CD8-positive, alpha-beta memory T cell (primary cell): ENCODE measurements at places on chromosomes 12 and 14. TPM values are rescaled to one million over a fixed set of nuclear protein-coding genes. Genes with fewer than 3 reads are reported as not detected.

DNA sequence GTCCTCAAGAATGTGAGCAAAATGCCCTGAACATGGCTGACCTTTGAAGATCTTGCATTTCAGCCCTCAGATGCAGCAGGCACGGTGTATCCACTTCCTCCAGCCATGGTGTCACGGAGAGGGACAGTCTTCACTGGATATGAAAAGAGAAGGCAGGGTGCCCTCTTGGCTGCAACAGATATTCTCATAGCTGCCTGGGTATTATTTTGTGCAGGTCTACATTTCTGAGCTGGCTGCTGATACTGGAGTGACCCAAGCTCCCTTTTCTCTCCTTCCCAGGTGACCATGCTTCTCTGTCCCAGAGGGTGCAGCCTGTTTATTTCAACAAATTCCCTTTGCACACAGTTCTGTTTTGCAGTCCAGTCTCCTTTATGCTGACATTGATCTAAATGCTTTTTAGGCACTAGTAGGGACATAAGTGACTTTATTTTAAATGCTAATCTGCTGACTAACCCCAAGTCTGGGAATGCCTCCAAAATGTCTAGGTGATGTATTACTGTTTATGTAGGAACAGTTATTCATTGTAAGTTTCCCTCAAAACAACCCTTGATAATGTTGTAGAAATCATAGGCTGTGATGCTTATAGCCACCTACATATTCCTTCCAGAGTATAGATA lies 17.4 kb upstream of the PYGL start:
- no peak for DNase-seq
- no peaks in the 10 kb centered on the region for H3K27me3 ChIP-seq
- no peak overlapping the region for H3K4me3 ChIP-seq
- H3K4me1 ChIP-seq = no peaks in the 10 kb centered on the region
- H3K36me3 ChIP-seq = no peaks in the 10 kb centered on the region

- H3K27ac ChIP-seq = no peak overlapping the region
- no peak overlapping the region for H3K4me3 ChIP-seq
- H3K36me3 ChIP-seq = no peaks in the 10 kb centered on the region
- no peak for DNase-seq
- no peaks in the 10 kb centered on the region for H3K27me3 ChIP-seq
These were observed 2.1 kb upstream of the TRMT61A start for GRCh38 chr14:103526914-103527248.

DNA sequence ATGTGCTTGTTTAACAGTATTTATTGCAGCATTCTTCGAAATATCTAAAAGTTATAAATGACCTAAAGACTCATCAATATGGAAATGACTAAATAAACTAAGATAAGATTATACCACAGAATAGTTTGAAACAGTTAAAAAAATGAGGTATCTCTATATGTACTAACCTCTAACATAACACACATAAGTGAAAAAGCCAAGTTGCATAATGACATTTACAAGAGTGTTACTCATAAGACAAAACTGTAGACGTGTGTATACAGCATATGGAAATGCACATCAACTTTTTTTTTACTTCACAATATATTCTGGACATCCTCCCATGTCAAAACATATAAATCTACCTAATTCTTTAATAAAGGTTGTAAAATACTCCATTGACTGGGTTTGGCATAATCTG lies 22.8 kb downstream of the CPM start:
- H3K4me1 ChIP-seq = no peaks in the 10 kb centered on the region
- no peak overlapping the region for H3K27ac ChIP-seq
- H3K36me3 ChIP-seq = no peaks in the 10 kb centered on the region
- DNase-seq = no peak

DNA sequence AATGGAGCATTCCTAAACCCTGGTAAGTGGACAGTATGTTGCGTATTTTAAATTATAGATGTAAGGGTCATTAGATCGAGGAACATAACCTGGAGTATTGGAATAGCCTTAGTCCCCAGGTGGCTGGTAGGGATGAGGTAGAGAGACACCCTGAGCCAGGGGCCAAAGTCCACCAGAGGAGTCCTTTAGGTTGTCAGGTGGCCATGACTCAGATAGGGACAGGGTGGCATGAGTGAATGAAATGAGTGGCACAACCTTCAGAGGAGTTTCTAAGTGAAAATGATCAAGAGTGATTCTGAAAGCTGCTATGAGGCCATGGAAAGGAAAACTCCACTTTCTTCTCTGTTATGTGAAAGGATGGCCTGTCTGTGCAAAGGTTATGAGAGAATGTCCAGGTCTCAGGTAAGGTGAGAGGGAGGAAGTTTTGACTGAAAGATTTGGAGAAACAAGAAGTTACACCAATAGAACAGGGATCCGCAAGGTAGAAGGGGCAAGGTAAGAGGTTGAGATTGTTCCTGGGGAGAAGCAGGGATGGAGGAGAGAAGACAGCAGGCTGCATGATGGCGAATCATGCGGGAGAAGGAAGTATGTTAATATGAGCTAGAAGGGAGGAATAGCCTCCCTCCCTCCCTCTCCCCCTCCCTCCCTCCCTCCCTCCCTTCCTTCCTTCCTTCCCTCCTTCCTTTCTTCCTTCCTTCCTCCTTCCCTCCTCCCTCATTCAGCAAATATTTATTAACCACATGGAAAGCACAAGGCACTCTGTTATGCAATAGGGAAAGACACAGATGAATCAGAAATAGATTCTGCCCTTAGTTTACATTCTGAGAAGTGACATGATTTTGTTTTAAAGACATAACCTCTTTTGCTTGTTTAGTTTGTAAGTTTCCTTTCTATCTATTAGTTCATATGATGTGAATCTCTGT lies 14.0 kb upstream of the RIPK3 start:
- H3K36me3 ChIP-seq = no peaks in the 10 kb centered on the region
- no peak overlapping the region for H3K27ac ChIP-seq
- H3K27me3 ChIP-seq = peaks cover 3% of the 10 kb centered on the region
- no peak overlapping the region for H3K4me3 ChIP-seq

DNA sequence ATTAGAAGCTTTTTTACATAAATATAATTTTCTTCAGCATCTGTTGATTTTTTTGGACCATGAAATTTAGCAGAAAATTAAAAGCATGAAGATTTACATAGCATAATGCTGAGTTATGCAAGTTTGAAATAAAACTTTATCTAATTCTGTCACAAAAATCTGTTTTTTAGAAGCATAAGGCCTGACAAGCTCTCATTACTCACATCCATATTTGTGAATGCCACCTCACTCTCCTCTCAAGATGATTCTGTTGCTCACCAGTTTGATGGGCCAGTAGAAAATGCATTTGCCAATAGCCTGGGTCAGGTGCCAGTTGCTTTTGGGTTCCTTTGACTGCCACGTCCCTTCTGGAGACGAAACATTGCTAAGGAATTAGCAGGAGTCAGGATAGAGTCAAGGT lies 181.5 kb upstream of the ATP2B1 start:
- no peak overlapping the region for H3K4me3 ChIP-seq
- no peak for DNase-seq
- no peaks in the 10 kb centered on the region for H3K27me3 ChIP-seq
- H3K4me1 ChIP-seq = peaks cover 4% of the 10 kb centered on the region
- H3K36me3 ChIP-seq = no peaks in the 10 kb centered on the region

DNA sequence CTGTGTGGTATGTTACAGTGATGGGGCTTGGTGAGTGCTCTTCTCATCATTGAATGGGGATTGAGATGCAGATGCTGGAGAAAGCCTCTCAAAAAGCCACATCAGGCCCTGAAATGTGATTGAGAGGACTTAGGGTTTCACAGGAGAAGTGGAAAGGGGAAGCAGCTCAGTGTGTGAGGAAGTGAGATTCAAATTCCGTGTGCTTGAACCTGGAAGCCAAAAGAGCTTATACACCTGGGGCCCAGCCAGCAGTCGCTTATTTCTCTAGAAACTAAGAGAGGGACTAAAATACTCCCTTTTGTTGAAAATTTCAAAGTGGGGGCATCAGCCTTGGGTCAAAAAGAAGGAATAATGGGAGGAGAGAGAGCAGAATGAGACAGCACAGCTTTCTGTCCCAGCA lies 39.1 kb upstream of the GZMB start:
- DNase-seq = no peak
- peak overlapping the region; percentile 38 for H3K4me3 ChIP-seq
- no peak overlapping the region for H3K27ac ChIP-seq
- no peaks in the 10 kb centered on the region for H3K27me3 ChIP-seq

OVCH1 gene
- total RNA-seq = not detected

DNA sequence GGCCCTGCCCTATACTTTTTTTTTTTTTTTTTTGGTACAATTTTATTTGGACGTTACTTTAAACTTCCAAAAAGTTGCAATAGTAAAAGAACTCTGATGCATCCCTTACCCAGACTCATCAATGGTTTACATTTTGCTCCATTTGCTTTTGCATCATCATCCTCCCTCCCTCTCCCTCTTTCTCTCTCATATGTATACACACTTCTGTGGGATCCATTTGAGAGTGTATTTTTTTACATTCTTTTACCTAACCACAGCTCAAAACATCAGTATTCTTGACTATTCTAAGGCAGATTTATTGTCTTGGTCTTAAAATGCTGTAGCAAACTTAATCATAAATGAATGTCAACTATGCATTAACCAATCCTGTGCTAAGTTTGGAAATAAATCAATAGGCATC lies 111.6 kb downstream of the PRICKLE1 start:
- no peaks in the 10 kb centered on the region for H3K36me3 ChIP-seq
- H3K27ac ChIP-seq = no peak overlapping the region
- DNase-seq = no peak
- H3K4me1 ChIP-seq = peaks cover 4% of the 10 kb centered on the region
- H3K4me3 ChIP-seq = no peak overlapping the region
- peaks cover 12% of the 10 kb centered on the region for H3K27me3 ChIP-seq

GRCh38 chr14:73142216-73142615 lies 5.9 kb downstream of the PSEN1 start:
- no peaks in the 10 kb centered on the region for H3K36me3 ChIP-seq
- no peak for DNase-seq
- H3K27me3 ChIP-seq = no peaks in the 10 kb centered on the region
- H3K4me3 ChIP-seq = no peak overlapping the region
- H3K4me1 ChIP-seq = peaks cover 13% of the 10 kb centered on the region

DNA sequence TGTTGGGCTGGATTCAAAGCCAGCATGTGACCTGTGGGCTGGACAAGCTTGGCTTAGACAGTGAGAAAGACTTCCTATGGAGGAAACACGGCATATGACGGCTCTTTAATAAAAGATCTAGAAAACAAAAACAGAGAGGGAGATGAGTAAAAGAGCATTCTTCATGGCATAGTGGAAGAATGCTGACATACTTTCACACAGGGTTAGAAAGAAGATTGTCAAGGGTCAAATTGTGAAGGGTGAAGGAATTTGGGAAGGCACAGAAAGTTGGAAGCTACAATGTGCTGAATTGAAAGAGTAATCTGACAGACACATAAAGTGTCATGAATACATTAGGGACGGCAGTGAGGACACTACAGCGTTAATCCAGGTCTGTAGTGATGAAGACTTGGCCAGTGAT lies 63.4 kb downstream of the GALNT4 start:
- H3K4me3 ChIP-seq = no peak overlapping the region
- H3K27me3 ChIP-seq = no peaks in the 10 kb centered on the region
- no peaks in the 10 kb centered on the region for H3K36me3 ChIP-seq
- DNase-seq = no peak

- H3K27ac ChIP-seq = no peak overlapping the region
These were observed 133.8 kb upstream of the MGAT4C start for GRCh38 chr12:86389949-86390348.

RNF212B gene
- not detected for total RNA-seq

DNA sequence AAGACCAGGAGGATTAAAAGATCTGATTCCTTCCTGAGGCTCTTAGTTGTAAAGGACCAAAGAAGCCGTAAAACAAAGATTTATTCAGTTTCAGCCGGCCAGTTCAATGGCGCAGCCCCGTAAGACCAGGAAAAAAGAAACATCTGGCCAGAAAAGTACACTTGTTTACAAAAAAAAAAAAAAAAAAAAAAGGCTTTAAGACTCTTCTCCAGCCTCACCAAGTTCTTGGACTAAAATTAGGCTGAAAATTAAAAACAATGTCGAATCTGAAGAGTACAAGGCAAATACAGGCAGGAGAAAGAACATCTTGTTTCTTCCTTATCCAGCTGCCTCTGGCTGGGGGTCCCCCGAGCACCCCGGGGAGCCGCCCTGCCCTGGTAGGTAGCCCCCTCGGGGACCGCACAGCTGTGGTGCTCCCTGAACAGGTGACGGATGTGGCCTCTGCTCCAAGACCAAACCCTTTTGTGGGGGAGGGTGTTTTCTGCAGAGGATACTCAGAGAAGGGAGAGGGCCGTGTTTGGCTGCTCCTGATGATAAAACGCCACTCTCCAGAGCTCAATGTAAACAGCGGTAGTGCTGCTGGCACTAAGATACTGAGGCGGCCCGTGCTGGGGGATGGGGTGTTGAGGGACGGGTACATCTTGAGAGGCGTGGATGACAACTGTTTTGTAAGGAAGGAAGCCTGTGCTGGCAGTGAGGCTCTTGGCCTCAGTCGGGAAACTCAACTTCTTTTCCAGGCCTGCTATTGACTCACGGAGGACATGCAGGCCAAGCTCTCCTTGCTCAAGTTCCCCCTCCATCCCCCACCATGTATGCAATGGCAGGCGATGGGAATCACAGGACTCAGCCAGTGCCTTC lies 201.0 kb upstream of the DIO3 start:
- H3K36me3 ChIP-seq = no peaks in the 10 kb centered on the region
- no peaks in the 10 kb centered on the region for H3K4me1 ChIP-seq
- no peak for DNase-seq
- no peaks in the 10 kb centered on the region for H3K27me3 ChIP-seq
- H3K4me3 ChIP-seq = no peak overlapping the region
- H3K27ac ChIP-seq = no peak overlapping the region

OR4E2 gene
- not detected for total RNA-seq

DNA sequence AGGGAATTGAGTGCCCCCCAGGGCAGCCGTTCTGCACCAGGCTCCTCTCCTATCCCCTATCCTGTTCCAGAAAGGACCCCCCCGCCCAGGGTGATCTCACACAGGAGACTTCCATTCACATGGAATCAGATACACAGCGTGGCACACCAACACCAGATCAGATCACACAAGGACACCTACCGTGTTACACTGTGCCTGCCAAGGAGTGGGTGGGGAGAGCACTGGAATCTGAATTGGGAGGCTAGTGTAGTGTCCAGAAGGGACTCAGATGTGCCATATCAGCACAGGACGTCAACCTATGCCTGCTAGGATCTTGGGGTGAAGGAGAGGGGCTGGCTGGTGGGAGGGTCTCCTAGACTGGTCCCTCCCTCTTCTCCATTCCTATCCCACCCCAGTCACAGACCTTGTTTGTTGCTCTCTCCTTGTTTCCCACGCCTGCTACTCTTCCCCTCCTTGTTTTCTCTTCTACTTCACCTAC lies 2.3 kb downstream of the PTMS start:
- no peaks in the 10 kb centered on the region for H3K36me3 ChIP-seq
- H3K4me1 ChIP-seq = peaks cover 56% of the 10 kb centered on the region
- no peak for DNase-seq
- H3K4me3 ChIP-seq = no peak overlapping the region
- H3K27me3 ChIP-seq = no peaks in the 10 kb centered on the region
